ENCODE measurements at places on chromosomes 12 and 14. TPM values are rescaled to one million over a fixed set of nuclear protein-coding genes. Genes with fewer than 3 reads are reported as not detected.

DNA sequence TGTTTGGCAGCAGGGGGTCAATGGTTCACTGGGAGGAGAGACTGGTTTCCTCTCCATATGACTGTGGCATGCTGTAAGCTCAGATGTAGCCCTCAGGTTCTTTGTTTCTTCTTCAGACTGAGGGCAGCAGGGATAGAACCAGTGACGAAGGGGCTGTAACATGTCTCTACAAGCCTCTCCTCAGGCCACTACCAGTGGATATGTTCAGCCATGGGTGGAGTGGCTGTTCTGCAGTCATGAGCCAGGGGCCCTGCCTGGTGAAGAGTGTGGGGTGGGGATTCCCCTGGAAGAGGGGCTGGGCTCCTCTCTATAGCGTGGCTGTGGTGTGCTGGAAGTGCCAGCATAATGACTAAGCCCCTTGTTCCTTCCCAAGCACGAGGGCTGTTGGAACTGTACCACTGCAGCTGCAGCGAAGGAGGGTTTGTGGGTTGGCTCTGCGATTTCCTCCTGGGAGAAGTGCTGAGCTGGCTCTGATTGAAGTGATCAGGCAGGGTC lies 55.8 kb downstream of the CMAS start:
- DNase-seq, result no peak

DNA sequence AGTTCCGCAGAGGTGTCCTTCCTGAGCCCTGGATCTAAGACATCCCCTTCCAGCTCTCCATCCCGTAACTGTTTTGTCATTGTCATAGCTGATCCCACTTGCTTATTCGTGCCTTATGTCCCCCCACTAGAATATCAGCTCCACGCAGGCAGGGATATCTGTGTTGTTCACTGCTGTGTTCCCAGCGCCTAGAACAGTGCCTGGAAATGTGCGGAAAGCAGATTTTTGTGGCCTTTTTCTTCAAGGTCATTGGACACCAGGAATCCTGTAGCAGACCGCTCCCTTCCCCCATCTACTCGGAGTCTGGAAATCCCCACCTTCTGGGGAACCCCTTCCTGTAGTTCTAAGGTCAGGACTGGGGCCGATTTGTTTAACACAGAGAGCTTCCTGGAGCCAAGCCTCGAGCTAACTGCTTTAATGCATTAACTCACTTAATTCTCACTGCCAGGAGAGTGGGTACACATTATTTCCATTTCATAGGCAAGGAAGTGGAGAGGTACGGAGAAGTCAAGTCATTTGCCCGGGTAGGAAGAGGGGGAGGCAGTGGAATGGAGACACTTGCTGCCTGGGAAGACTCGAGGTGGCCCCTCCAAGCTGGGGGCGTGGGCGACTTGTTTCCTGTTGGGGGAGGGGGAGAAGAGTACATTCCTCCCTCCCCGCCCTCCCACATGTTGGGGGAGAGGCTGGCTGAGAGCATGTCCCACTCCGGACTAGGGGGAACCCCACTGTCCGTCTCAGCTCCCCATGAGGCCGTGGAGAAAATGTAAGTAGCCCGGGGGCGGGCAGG lies 1.2 kb upstream of the SH2B3 start:
- DNase-seq, result no peak

- DNase-seq, result no peak
These were observed 29.4 kb upstream of the PPP2R5C start for GRCh38 chr14:101732118-101732517.

DNA sequence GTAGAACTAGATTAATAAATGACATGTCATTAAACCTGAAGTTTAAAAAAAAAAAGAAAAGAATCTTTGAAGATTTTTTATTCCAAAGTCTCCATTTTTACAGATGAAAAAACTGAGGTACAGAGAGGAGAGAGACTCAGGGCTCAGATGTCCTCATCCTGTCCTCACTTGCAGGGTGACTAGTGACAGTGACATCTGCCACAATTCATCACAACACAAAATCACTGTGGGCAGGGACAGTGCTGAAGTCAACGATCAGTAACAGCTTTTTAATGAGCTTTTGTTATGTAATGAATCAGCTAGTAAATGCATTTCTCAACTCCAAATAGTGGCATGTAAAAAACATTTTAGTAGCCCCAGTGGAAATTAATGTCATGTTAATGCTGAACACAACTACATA lies 138.5 kb downstream of the NTF3 start:
- DNase-seq, result no peak

DNA sequence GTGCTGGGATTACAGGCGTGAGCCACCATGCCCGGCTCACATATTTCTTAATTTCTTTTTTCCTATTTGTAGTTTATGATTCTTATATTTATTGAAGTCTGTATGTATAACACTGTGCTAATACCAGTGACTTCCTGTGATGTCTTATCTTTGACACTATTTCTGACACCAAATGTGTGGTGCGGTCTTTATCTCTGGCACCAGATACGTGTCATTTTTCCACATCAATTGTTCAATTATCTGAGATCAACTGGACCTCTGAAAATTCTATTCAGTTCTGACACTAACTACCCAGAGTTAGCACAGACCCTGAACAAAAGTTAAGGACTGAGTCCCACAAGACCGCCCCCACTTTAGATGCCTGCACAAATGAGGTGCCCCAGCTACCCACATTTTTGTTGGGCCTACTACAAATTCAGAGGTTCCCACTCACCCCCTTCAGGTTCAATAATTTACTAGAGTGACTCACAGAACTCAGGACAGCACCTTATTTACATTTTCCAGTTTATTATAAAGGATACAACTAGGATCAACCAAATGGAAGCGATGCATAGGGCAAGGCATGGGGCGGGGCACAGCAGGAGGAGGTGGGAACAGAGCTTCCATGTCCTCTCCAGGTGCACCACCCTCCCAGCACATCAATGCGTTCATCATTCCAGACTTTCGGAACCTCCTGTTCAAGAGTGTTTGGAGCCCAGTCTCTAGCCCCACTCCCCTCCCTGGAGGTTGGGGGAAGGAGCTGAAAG lies 11.6 kb upstream of the SRSF9 start:
- DNase-seq, result no peak

Gene SERPINA3
- 112 TPM for total RNA-seq

Gene RERGL
- 2.1 TPM for total RNA-seq

Gene C2CD5
- total RNA-seq, result 22.0 TPM

Gene INSM2
- total RNA-seq, result not detected

DNA sequence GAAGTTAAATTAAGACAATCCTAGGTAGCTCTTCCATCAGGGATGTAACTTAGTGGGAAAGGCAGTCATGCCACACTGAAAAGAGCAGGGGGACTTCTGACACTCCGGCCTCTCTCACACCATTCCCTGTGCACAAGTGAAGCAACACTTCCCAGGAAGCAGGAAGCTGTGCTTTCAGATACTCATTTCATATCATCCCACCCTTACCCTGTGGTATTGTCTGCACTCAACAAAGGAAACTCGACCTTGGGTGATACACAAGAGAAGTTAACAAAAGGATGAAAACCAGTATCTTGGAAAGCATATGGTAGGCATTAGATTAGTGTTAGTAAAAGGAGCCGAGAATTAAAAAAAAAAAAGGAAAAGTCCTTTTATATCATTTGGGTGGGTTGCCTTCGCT lies 61.3 kb upstream of the MDM1 start:
- DNase-seq, result no peak

GRCh38 chr14:72633551-72633950 lies 260.4 kb downstream of the DPF3 start:
- no peak for DNase-seq

Gene MAP3K9
- 1.7 TPM for total RNA-seq

Gene PRKD1
- 3.2 TPM for total RNA-seq

GRCh38 chr14:94542111-94542810 lies 19.0 kb upstream of the SERPINA4 start:
- no peak for DNase-seq

Gene ADCY6
- 55.6 TPM for total RNA-seq

DNA sequence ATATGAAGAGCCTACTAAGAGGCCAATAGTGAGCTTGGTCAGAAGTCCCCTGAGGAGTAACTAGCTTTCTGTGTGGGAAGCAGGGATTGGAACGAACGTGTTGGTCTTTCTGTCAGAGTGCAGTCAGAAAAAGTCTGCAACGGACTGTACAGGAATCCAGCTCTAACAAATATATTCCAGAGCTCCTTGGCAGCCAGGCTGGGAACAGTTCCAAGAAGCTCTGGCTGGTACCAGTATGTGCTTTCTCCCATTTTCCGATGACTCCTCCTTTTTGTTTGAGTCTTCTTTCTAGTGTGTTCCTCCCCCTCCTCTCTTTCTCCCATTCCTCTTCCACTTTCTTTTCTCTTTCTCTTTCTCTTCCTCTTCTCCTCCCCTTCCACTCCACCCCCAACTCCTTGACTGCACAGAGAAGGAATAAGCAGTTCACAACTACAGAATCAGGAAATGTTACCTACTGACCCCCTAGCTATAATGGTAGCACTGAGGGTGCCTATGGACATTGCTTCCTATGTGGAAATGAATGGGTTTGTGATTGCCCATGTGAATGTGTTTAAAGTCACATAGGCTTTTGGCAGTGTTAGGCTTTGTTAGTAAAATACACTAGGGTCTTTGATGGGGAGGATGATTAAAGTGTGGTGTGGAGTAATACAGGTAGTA lies 59.9 kb downstream of the TTLL5 start:
- DNase-seq, result peak; percentile 62

GRCh38 chr14:75138492-75138891 lies 11.6 kb upstream of the NEK9 start:
- no peak for DNase-seq

Gene CABP1
- 5.5 TPM for total RNA-seq

GRCh38 chr12:57218030-57218853 lies 1.6 kb downstream of the NXPH4 start:
- no peak for DNase-seq

DNA sequence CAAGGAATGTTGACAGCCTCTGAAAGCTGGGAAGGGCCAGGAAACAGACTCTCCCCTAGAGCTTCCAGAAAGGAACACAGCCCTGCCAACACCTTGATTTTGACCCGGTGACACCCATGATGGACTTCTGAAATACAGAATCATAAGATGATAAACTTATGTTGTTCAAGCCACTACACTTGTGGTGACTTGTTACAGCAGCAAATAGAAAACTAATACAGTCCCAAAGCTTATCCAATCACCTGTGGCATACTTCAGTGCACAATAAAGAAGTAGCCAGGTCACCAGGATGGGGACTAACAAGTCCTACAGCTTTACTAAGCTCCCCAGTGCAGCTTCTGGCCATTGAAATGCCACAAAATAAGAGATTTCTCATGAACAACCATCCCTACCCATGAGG lies 5.4 kb downstream of the STON2 start:
- DNase-seq, result no peak

DNA sequence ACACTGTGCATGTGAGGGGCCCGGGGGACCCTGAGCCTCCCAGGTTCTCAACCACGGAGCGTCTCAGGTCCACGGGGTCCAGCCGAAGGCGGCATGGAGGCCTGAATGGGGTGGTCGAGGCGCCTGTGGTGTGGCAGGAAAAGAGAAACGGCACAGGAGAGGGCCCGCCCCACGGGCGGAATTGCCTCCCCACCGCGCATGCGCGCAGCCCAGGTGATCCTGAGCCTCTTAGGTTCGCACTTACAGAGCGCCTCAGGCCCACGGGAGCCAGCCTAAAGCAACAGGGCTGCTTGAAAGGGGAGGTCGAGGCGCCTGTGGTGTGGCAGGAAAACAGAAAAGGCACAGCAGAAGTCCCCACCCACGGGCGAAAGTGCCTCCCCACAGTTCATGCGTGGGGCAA lies 311.0 kb downstream of the ALG10 start:
- no peak for DNase-seq

Gene FAM234B
- total RNA-seq, result 2.4 TPM

DNA sequence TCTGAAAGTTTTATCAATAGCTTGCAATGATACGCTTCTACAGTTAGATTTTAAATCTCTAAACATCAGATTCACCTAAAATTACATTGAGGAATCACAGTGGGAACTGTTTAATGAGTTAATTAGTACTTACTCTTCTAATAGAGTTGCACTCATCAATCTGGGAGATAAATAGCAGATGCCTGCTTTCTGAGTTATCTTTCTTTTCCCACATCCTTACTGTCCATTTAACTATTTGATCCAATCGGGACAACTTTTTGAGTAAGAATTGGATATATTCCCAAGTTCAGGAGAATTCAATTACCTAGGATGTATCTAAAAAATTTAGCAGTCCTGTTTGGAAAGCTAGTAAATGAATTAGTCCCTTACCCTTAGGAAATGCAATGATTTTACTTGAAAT lies 162.3 kb downstream of the KCNH5 start:
- no peak for DNase-seq

DNA sequence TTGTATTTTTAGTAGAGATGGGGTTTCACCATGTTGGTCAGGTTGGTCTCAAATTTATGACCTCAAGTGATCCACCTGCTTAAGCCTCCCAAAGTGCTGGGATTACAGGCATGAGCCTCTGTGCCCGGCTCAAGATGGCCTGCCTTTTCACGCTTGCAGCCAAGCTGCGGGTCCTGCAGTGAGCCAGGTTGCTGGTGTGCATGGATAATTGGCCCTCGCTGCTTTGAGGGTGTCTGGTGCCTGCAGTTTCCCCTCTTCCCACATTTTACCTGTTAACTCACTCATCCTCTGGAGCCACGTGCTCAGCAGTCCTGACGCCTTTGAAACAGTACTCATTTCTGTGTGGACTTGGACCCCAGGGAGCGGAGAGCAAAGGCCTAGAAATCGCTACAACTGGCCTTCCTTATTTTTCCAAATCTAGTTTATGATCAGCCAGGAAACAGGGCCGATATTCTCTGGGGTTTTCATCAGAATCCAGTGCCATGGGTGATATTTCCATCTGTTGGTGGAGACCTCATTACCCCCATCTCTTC lies 42.2 kb downstream of the TPCN1 start:
- DNase-seq, result no peak

Data from Right ventricle myocardium inferior (tissue), 1 donor.